ENCODE measurements at places on chromosomes 11 and 22.
A peak's percentile ranks its signal among the peaks of the same experiment; 100 is the strongest.

- DNase-seq, result peak; percentile 26
Observed at GRCh38 chr11:72598906-72599305, 75.3 kb downstream of the PDE2A start.

DNA sequence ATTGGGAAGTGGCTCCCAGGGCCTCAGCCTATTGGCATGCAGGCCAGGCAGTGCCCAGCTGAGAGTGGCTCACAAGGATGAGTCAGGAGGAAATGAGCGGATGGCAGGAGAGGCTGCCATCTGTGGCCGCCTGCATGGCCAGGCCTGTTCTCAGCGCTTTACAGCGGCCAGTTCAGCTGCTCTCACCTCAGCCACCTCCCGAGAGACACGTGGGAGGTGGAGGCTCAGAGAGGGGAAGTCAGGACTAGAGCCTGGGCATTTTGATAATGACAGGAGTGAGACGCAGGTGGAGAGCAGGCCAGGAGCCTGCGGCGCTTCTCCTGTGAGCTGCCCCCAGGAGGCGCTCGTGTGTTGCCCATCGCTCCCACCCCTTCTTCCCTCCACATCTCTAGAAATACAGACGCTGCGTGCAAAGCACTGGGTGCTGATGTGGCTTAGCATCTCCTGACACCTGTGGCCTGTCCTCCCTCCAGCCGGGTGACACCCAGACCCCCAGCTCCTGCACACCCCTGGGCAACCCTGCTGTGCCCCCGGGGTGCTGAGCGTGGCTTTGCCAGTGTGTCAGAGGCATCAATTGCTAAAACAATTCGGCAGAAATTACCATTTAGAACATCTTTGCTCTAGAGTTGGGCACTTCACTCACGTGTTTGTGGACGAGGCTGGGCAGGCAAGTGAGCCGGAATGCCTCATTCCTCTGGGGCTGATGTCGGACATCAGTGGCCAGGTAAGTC, 21.4 kb upstream of the PANX2 start:
- no peak for DNase-seq

DNA sequence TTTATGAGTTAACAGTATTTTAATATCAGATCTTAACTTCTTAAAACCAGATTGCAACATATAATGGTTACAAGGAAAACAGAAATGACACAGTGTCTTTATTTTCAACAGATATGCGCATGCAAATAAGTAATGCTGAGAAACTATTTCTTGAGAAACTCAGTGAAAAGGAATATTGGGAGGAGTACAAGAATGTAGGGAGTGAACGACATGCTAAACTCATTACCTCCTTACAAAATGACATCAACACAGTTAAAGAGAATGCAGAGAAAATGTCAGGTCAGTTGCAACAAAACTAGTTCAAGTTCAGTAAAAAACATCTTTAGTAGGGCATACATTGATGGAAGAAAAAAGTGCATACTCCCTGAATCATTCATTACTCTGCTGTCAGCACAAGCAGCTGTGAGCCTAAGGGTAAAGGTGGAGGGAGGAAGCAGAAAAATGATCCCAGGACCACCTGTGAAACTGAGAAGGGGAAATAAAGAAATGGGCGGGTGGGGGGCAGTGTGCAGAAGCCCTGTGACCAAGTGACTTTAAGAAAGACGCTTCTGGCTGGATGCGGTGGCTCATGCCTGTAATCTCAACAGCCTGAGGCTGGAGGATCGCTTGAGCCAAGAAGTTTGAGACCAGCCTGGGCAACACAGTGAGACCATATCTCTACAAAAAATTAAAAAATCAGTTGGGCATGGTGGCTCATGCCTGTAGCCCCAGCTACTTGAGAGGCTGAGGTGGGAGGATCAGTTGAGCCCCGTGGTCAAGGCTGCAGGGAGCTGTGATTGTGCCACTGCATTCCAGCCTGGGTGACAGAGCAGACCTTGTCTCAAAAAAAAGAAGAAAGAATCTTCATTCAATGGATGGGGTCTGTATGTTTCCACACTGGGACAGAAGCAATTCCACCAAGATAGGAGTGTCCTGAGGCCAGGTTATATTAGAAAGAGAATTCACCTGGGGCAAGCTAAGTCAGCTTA, 31.2 kb downstream of the CCDC83 start:
- DNase-seq, result peak; percentile 31

DNA sequence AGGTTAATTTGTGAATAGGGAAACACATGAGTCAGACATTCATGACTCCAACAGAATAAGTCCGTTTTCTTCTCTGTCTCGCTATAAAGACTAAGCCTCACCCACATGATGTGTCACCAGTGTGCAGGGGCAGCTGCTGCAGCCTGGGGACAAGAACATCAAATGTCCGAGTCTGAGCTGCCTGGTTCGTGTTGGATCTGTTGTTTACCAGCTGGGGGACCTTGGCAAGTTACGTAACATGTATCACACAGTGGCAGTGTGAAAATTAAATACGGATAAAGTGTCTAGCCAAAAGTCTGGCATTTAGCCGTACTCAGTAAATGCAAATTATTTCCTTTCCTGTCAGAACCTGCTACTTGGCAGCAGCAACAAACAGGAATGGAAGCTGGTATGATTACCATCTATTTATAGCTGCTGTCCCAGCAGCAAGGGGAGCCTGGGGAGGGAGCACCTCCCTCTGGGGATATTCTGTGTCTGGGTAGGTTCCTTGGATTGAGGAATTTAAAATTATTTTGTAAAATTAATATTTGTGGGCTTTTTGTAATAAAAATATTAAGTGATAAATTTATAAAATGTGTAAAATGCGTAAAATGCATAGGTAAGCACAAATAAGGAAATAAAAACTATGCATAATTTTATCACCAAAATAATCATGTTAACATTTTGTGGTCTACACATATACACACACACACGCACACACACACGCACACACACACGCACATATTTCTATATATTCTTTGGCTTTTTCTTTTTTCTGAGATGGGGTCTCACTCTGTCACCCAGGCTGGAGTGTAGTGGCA, 1.3 kb upstream of the CLDN25 start:
- DNase-seq, result peak; percentile 12
